ENCODE measurements at places on chromosomes 7 and 10.

- peak; percentile 87 for DNase-seq
Measured at GRCh38 chr7:142459551-142459963, 201.7 kb upstream of the PRSS58 start.

- DNase-seq, result peak; percentile 28
Measured at GRCh38 chr10:68576118-68576517, 16.0 kb downstream of the TET1 start.

- DNase-seq, result no peak
Measured at GRCh38 chr7:85489498-85489897, 302.6 kb upstream of the SEMA3D start.

- no peak for DNase-seq
Measured at GRCh38 chr7:42456756-42457276, 219.8 kb upstream of the GLI3 start.

- DNase-seq, result no peak
Measured at GRCh38 chr7:14639329-14639728, 263.2 kb downstream of the DGKB start.

- peak; percentile 82 for DNase-seq
Measured at GRCh38 chr7:126783613-126784012, 469.1 kb downstream of the GRM8 start.

DNA sequence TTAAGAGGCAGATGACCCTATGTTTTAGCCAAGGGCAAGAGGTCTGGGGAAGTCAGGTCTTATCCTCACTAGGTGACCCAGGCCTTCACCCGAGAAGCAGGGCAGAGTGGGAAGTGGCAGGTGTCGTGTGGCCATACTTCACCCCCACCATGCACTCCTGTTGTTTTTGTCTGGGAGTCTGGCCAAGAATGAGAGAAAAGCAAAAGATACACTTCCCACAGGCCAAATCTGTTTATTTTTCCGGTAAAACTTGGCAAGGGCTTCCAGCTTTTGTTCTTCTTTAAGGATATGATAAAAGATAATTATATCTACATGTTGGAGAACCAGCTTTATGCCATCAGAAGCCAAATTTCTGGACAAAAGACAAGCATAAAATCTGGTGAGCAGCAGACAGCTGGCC lies 137.4 kb upstream of the CDC14C start:
- DNase-seq, result no peak

DNA sequence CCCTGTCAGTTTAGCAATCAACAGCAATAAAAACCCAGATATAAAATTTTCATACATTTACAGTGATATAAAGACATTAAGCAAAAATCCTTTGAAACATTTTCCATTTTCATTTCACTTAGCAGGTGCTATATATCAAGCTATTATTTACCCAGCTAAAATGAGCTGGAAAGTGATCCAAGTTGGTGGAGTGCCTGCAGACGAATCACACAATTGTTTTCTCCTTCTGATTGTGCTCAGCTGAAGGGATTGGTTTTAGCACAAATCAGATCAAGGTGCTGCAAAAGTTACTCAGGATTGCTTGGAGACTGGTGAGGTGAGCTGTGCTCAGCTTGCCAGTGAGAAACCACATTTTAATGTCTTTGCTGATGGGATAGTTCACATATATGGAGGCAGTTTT lies 138.1 kb downstream of the LRMDA start:
- DNase-seq, result no peak

- DNase-seq, result no peak
Measured at GRCh38 chr7:70392877-70393435, 739.0 kb upstream of the GALNT17 start.

DNA sequence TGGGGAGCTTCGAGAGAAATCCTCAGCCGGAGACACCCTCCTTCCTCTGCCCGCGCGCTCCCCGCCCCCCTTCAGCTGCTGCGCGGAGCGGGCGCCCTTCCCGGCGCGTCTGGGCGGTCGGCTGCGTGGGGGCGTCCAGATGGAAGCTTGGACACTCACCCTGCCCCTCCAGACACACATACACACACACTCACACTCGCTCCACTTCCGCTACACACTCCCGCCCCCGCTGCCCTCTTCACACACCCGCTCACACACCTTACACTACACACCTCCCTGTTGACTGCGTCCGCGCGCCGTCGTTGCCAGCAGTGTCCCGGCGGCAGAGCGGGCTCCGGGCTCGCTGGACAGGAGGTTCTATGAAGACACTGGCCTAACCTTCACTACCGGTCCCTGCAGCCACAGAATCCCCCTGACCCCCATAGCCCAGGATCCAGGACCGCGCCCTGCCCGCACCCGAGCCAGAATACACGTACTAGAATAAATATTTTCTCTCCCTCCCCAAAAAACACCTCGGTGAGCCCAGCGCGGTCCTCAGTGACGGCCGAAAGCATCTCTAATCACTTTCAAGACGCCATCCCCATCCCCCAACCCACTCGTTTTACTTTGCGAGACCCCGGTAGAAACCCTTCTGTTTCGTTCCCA lies 1.1 kb upstream of the EGR2 start:
- DNase-seq, result no peak

- DNase-seq, result no peak
Measured at GRCh38 chr10:116210588-116211346, 62.2 kb downstream of the GFRA1 start.

- DNase-seq, result peak; percentile 28
Measured at GRCh38 chr7:94276795-94277194, 117.9 kb upstream of the COL1A2 start.

DNA sequence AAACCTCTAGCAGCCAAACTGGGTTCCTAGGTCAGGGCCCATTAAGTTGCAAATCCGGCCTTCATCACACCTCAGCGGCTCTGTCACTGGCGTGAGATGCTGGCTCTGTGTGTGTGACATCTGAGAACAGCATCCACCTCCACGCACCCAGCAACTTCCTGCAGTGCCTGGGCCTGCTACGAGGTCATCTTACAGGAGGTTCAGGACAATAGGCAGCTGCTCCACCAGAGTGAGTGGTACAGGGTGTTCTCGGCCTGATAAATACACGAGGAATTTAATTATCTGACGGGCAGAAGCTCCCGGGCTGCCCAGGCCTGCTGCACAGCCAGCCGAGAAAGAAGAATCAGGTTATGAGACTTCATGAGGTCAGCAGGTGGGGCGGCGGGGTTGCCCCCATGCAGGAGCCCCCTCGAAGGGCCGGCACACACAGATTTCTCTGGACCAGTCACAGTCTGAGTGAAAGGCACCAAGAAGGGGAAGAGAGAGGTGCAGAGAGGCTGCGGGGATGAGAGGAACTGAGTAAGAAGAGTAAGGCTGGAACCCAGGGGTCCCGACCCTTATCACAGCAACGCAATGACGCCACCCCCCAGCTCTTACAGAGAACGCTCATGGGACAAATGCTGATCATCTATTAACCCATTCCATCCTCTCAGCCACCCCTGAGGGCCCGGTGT lies 49.3 kb downstream of the CALML3 start:
- DNase-seq, result peak; percentile 88

- DNase-seq, result no peak
Measured at GRCh38 chr10:51658000-51658399, 41.4 kb downstream of the CSTF2T start.

- DNase-seq, result no peak
Measured at GRCh38 chr10:51141010-51141409, 66.7 kb downstream of the PRKG1 start.

- DNase-seq, result no peak
Measured at GRCh38 chr7:140726281-140726680, 29.8 kb downstream of the NDUFB2 start.

DNA sequence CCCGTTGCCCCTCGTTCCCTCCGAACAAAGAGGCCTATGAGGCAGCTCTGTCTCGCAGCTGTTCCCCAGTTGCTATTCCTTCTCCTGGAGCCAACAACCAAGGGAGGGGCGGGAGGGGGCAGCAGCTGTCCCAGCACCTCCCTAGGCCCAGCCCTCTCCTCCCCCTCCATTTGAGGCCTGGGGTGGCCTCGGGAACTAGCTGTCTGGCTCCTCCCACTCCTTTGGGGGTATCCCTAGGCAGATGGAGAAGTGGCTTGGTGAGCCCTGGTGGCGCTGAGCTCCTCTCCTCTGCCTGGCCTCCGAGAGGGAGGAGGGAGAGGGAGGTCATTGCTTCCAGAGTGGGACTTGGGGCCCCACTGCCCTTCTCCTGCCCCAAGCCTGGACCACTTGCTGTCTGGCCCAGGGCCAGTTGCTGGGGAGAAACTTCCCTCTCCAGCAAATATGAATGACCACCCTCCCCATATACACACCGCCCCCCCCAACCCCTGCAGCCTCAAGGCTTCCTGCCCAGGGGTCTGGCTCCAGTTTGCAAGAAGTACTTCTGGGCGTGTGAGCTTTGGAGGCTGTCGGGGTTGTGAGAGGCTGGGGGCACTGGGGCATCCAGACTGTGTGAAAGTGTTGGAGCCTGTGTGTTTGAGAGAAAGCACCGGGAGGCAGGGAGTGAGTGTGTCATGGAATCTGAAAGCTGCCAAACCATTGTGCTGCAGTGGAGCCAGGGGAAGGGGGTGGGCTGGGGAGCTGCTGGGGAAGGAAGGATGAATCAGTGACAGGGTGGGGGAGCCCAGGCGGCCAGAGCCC lies 3.1 kb downstream of the FLNC start:
- DNase-seq, result peak; percentile 86

DNA sequence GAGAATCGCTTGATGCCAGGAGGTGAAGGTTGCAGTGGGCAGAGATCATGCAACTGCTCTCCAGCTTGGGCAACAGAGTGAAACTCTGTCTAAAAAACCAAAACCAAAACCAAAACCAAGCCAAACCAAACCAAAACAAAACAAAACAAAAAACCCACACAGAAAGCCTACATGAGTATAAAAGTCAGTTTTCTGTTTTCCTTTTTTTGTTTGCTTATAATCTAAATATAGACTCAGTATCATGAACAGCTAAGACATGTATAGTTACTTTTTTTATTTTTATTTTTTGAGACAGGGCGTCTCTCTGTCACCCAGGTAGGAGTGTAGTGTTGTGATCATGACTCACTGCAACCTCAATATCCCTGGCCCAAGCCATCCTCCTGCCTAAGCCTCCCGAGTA lies 16.8 kb upstream of the MTPN start:
- no peak for DNase-seq

GRCh38 chr10:68982389-68982788 lies 6.2 kb upstream of the KIFBP start:
- no peak for DNase-seq

- DNase-seq, result no peak
Measured at GRCh38 chr10:63516207-63516606, 5.0 kb upstream of the REEP3 start.

DNA sequence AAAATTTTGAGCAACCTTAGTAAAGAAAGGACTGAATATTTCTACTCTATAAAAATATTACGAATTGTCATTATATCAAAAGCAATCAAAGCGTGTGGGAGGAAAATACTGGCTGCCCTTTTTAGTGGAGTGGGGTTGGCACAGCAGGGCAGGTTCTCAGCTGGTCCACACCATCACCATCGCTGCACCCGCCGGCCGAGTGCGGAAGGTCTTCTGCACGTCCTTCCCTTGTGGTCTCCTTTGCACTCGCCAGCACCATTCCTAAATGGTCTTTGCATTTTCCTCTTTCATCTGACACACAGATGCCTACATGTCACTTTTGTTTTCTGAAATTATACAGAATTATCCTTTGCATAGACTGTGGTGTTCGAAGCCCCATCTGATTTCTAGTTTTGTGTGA lies 116.6 kb upstream of the LANCL2 start:
- no peak for DNase-seq

GRCh38 chr7:90836937-90837336 lies 240.8 kb downstream of the CDK14 start:
- no peak for DNase-seq

- no peak for DNase-seq
Measured at GRCh38 chr7:155870334-155871180, 58.3 kb upstream of the SHH start.

- no peak for DNase-seq
Measured at GRCh38 chr10:102407425-102408130, 11.0 kb downstream of the PSD start.

DNA sequence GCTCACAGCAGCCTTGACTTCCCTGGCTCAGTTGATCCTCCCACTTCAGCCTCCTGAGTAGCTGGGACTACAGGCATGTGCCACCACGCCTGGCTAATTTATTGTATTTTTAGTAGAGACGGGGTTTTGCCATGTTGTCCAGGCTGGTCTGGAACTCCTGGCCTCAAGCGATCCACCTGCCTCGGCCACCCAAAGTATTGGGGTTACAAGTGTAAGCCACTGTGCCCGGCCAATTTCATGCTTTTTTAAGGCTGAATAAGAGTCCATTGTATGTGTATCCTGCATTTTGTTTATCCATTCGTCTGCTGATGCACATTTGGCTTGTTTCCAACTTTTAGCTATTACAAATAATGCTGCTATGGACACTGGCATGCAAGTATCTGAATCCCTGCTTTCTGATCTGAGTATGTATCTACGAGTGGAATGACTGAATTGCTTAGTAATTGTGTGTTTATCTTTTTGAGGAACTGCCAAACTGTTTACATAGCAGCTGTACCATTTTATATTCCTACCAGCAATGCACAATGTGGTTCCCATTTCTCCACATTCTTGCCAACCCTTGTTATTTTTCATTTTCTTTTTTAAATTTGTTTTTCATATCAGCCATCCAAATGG lies 37.3 kb upstream of the TPST1 start:
- DNase-seq, result no peak
